NCI-H2107 (cell line): ENCODE measurements at places on chromosomes 5 and 9.

DNA sequence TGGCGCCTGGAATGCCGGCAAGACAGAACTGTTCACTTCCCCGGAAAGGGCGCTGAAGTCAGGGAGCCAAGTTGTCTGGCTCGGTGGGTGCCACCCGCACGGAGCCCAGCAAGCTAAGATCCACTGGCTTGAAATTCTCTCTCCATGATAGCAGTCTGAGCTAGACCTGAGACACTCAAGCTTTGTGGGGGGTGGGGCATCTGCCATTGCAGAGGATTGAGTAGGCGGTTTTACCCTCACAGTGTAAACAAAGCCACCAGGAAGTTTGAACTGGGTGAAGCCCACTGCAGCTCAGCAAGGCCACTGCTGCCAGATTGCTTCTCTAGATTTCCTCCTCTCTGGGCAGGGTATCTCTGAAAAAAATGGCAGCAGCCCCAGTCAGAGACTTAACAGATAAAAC is 277.4 kb downstream of the SLCO4C1 start:
- DNase-seq, result no peak

- DNase-seq, result no peak
These were observed 2.0 kb downstream of the VCAN start for GRCh38 chr5:83473346-83474160.

DNA sequence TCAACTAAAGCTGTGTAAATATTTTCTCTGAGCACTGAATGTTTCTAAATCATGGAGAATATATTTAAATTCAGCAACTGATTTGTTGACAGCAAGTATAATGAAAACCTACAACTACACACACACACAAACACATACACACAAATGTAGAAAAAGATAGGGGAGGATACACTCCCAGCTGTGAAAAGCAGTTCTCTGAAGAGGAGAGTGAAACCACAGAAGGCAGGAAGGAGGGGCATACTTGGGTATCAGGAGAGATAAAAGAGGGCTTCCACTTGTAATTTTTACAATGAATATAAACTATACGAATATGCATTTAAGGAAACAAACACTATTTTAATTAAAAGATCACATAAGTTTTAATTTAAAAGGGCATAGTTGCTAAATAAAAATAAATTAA is 227.8 kb upstream of the SLC24A2 start:
- DNase-seq, result no peak

DNA sequence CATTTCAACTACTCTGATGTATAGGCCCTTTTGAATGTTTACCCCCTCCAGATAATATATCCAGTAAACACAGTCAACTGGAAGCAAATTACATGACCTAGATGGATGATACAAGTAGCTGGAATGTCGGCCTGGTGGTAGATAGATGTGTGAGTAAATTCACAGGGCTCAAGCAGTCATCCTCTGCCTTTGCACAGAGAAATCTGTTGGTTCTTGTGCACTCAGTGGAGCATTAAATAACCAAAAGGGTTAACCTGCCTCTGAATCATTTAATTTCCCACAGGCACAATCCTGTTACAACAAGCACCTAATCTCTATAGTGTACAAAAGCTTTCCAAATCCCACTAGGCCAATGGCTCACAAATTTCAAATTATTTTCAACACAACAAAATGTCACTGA is 668.3 kb downstream of the DNAH5 start:
- DNase-seq, result no peak

GRCh38 chr9:111287127-111287526 is 42.9 kb downstream of the OR2K2 start:
- no peak for DNase-seq

DNA sequence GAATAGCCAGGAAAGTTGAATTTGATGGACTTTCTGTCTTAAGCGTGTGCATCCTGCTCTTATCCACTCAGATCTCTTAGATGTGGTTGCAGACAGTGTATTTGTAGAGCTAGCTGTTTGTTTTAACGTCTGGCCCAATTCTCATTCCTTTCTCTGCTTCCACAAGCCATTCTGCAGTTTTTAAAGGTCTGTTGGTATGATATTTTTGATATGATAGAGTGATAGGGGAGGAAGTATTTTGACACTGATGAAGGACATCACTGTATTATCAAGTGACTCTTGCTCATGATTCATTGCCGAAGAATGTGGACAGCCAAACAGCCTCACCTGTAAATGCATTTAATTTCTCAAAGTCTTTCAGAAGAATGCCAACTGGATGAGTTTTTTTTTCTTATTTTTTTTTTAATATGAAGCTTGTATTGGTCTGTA is 4.5 kb downstream of the TJP2 start:
- DNase-seq, result no peak

- DNase-seq, result no peak
These were observed 134.7 kb upstream of the DMRT1 start for GRCh38 chr9:706606-707459.

DNA sequence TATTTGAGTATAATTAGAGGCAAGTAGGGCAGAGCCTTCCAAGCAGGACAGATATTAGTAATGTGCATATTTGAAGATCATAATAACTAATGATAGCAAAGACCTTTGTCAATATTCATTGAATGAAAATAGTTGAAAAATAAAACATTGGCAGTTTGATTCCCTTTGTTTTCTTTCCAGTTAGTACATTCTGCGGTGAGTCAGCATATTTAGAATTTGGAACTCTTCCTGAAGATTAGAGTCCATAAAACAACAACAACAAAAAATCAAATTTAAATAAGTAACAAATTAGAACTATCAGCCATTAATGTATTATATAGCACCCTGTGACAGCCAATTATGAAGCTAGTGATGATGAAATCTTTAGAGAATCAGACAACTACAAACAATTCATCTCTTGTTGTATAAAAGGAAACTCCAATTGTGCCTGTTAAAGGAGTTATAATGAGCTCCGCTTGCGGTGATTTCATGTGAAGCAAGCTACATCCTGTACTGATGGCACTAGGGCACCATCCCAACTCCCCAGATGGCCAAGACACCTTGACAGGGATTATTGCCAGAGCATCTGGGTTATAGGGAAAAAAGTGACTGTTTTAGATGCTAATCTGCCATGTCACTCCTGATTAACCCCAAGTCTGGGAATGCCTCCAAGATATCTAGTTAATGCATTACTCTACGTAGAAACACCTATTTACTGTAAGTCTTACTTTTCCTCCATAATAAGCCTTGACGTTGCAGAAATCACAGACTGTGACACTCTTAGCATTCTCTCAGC is 6.8 kb downstream of the IFNA8 start:
- DNase-seq, result no peak
